Activated CD4-positive, alpha-beta T cell treated with anti-CD3 and anti-CD28 coated beads, Interleukin-2, amount 10 ng/mL, durations not matched to agents 7 days and 5 days (primary cell): ENCODE measurements at places on chromosomes 4 and X.

GRCh38 chrX:138128027-138128671 lies 562.2 kb downstream of the ZIC3 start:
- peak; percentile 15 for DNase-seq

DNA sequence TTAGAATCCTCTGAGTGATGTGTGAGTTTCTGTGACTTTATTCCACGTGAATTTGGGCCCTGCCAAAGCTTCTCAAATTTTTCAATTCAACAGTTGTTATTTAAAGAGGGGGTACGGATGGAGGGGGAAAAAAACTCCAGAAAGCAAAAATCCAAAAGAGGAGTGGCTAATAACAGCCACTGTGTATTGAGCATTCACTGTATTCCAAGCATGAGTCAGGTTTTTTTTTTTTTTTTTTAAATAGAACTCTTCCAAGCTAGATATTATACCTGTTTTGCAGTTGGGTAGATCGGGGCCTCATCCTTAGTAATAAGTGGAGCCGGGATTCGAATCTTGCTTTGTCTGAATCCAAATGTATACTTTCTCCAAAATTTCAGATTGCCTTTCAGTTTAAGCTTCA lies 6.4 kb upstream of the RHOH start:
- no peak for DNase-seq

- no peak for DNase-seq
Measured at GRCh38 chrX:10569946-10570345, 50.4 kb downstream of the MID1 start.

DNA sequence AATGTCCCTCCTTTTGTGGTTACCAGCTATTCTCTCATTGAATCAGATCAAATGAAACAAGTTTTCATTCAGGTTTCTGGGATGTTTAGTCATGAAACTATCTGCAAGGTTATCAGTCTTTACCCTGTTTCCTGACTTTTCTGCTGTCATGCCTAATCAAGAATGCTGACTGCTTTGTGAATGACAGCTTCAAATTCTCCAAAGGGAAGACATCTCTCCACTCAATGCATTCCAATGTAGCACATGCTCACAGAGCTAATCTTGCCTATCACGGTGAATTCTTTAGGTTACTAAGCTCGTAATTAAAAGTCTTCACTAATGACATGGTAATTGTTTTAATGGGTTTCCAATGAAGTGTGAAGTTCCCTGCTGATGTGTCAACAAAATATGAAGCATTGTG lies 1068.5 kb downstream of the PCDH7 start:
- DNase-seq, result no peak

DNA sequence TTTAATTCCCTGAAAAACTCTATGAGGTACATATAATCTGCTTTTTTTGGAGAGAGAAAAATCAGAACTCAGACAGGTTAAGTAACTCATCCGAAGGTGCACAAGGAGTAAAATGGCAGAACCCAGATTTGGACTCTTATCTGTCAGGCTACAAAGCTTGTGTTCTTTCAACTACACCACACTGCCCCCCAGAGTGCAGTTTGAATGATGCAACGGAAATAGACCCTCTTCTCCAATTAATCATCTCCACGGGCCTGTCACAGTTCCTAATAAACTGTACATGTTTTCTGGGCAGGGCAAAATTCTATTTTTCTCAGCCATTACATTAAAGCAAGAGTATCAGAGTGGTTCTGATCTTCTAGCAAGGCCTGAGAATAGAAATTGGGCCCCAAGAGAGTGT lies 35.3 kb upstream of the DCX start:
- peak; percentile 6 for DNase-seq

GRCh38 chrX:2677764-2678163 lies 13.3 kb upstream of the CD99 start:
- no peak for DNase-seq
